ENCODE measurements at places on chromosomes 5 and 9. TPM values are rescaled to one million over a fixed set of nuclear protein-coding genes. Genes with fewer than 3 reads are reported as not detected.
A peak's percentile ranks its signal among the peaks of the same experiment; 100 is the strongest.

The ARSB gene
- 17.2 TPM for total RNA-seq

The GFPT2 gene
- 4.0 TPM for total RNA-seq

DNA sequence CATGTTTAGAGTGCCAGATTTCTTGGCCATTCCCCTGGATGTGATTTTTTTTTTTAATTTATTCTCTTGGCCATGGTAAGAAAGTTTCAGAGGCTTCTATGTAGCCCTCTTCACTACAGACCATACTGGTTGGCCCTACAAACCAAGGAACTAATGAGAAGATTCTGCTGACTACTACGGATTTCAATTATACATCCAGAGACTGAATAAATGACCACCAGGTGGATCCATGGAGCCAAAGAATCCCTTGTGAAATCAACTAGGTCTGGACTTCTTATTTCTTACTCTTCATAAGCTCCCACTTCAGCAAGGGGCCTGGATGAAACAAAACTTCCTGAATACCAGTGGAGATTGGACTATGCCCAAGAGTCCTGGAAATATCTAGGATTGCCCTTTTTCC, 27.6 kb downstream of the ZNF622 start:
- no peak for DNase-seq

GRCh38 chr9:91297306-91297705, 64.4 kb downstream of the AUH start:
- no peak for DNase-seq

The GABRA1 gene
- not detected for total RNA-seq

- no peak for DNase-seq
Measured at GRCh38 chr9:133701321-133701980, 36.7 kb downstream of the SARDH start.

DNA sequence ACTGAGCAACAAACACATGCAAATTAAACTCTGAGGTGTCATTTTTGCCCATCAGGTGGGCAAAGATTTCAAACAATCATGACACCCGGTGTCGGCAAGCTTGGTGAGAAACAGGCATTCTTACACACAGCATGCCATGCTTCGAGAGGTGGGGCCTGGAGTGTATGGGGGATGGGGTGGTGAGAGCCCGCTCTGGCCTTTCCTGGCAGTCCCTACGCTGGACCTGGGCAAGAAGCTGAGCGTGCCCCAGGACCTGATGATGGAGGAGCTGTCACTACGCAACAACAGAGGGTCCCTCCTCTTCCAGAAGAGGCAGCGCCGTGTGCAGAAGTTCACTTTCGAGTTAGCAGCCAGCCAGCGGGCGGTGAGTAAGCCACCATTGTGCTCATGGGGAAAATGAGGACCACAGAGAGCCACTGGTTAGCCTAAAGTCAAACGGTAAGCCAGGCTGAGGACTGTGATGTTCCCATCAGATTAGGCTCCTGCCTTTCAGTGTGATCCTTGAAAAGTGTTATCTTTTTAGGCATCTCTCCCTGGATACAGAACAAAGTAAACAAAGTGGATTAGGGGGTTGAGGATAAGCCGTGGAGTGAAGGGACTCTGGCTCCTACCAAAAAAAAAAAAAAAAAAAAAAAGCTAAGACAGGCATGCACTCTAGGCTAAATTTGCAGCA, 9.4 kb downstream of the MYOZ3 start:
- DNase-seq = no peak

DNA sequence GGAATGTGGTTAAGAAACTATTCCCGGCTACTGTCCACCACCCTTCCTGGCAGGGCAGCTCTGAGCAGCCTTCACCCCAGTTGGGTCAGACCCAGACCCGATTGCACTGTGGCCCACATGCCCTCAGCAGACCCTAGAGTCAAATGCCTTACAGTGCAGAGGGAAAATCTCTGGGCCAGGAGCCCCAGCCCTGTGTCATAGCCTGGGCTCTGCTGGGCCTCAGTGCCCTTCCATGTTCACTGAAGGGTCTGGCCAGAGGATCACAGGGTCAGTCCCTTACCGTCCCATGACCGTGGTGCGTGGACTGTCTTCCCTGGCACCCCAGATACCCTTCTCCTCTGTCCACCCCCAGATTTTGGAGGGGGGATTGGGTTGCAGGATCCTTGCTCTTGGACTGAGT, 73.5 kb upstream of the COL5A1 start:
- DNase-seq = no peak

DNA sequence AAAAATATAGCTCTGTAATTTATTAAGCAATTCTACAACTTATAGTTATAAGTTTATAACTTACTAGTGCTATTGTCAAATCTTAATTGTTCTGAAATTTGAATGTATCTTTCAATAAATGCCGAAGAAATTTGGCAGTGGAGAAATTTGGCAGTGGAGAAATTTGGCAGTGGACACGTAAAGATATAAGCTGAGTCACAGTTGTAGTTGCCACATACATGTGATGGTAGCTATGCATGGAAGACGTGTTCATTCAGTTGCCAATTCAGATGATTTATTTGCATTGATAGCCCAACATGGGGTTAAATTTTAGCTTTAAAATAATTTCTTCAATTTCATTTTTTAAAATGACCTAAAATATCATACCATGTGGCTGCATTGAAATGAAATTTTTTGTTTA, 127.8 kb upstream of the NR4A3 start:
- DNase-seq = no peak

The BARHL1 gene
- not detected for total RNA-seq

- no peak for DNase-seq
Measured at GRCh38 chr9:136826188-136826541, 16.1 kb upstream of the AJM1 start.

GRCh38 chr5:16067415-16067814, 112.2 kb downstream of the MARCHF11 start:
- no peak for DNase-seq

The CCL27 gene
- not detected for total RNA-seq

The QRFP gene
- not detected for total RNA-seq

The PPIP5K2 gene
- 30.6 TPM for total RNA-seq

The ADAMTS2 gene
- 2.3 TPM for total RNA-seq

The SLC1A1 gene
- 6.1 TPM for total RNA-seq

- DNase-seq = no peak
Measured at GRCh38 chr9:105967797-105968196, 273.5 kb downstream of the TMEM38B start.

The DROSHA gene
- total RNA-seq = 48.5 TPM

- DNase-seq = peak; percentile 18
Measured at GRCh38 chr9:74773886-74774479, 113.7 kb downstream of the TRPM6 start.

GRCh38 chr5:110038297-110038997, 348.7 kb downstream of the MAN2A1 start:
- no peak for DNase-seq

GRCh38 chr9:9341203-9341602, 1271.6 kb downstream of the PTPRD start:
- no peak for DNase-seq

The GARIN3 gene
- not detected for total RNA-seq

The MTMR12 gene
- 24.6 TPM for total RNA-seq

The TRIM7 gene
- 2.9 TPM for total RNA-seq

GRCh38 chr5:74360535-74361210, 279.9 kb downstream of the ENC1 start:
- DNase-seq = no peak

DNA sequence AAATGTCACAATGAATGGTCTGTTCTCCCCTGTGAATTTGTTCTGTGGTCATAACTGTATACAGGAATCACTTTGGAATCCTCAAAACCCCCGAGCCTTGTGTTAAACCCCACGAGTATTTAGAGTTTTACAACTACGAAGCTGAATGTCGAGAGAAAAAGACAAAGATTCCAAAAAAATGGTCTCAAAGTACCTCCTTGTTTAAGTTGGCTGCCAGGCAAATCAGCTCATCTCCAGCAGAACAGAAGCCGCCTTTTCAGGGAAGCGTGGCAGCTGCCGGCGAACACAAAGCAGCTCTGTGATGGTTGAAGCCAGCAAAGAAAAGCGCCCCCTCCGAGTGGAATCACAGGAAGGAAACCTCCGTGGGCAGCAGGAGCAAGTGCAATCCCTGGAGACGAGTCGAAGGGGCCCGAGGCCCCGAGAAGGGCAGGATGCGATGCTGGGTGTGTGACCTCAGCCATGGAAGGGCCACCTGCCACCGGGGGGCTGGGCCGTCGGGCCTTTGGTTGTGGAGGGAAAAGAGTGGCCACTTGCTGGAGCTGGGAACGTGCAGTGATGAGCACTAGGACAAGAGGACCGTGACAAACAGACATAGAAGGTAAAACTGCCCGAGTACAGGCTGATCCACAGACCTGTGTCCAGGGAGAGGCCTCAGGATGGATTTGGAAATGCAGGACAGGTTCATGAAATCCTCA, 706.4 kb downstream of the SEMA5A start:
- no peak for DNase-seq

The TMEM232 gene
- 10.9 TPM for total RNA-seq

The ZNF883 gene
- total RNA-seq = 3.0 TPM

DNA sequence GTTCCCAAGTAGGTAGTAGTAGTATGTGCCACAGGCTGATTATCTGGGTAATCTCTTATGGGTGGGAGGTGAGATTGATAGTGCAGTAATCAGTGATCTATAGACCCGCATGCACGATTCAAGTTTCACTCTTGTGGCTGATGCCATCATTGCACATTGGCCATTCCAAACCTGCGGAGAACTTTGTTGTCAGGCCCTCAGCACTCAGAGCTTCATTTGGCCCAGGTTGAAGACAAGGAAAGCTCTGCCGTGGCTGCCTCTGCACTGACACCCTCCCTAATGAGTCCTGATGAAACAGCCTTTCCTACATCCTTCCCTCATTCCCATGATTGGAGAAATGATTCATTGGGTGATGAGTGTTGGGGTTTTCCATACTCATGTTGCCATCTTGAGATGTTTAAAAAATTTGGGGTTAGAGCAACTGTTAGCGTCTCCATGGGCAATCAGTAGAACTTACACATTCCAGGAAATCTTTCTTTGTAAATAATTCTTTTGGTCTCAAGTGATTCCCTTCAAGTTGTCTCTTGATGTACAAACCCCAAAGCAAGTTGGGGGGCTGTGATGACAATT, 22.9 kb downstream of the PROP1 start:
- DNase-seq = no peak

GRCh38 chr9:16246785-16247184, 623.7 kb downstream of the BNC2 start:
- no peak for DNase-seq

DNA sequence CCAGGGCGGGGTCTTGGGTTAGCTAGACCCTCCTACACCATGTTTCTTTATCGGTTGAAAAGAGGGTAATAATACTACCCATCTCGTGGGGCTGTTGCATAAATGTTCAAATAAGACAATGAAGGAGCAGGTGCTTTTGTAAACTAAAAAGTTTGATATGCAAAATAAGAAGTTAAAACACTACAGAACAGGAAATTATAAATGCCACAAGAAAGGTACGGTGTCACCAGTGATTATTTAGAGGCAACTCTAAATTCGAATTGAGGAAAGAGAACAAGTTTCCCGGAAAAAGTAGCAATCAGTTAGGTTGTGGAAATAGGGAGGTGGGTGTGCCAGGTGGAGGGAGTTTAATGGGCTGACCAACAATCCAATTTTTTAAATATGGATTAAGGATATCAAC, 2.5 kb upstream of the PHF19 start:
- DNase-seq = no peak

DNA sequence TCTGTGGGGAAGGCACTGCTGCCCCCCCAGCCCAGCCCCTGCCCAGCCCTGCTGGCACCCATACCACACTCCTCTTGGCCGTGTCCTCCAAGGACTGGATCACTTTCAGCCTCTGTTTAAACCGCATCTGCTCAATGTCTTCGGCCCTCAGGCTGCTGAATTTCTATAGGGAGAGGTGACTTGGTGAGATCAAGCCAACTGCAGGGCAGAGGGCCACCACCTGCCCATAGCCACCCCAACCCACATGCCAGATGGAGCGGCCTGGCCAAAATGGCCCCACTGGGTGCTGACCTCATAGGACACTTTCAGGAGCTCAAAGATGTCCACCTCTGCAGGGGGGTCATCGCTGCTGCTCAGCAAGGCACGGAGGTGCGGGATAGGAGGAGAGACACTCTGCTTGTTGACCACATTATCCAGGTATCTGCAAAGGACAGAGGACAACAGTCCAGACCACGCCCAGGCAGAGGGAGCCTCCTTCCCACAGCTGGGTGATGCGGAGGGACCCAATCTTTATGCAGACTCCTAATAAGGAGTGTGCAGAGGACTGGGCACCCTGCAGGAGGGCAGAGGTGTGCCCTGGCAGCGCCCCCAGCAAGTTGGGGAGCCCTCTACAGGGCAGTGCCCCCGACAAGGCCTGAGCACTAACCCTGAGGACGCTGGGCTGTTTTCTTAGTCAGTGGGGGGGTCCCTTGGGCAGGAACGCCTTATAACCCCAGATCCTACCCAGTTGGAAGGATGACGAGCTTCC, 14.4 kb upstream of the MRNIP start:
- DNase-seq = no peak

DNA sequence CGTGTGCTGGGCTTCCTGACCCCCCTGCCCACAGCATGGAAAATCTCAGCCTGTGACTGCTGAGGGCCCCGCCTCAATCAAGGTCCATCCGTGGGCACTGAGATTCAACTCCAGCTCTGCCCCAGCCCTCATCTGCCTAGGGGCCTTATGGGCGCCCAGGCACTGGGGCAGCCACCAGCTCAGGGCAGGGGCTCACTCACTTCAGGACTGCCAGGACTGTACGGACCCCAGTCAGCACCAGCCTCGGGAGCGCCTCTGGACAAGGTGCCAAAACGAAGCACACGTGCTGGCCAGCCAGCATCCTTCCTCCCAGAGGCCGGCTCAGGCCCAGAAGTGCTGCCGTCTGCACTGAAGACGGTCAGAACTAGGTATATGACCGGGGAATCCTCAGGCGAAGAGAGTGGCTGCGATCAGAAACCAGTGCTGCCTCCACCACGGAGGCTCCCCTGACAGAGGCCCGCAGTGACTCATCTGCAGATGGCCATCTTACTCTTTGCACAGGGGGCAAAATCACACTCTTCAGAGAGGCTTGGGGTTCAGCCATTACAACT, 19.6 kb downstream of the CLPTM1L start:
- DNase-seq = no peak

- no peak for DNase-seq
Measured at GRCh38 chr9:95009459-95009858, 283.0 kb downstream of the AOPEP start.

DNA sequence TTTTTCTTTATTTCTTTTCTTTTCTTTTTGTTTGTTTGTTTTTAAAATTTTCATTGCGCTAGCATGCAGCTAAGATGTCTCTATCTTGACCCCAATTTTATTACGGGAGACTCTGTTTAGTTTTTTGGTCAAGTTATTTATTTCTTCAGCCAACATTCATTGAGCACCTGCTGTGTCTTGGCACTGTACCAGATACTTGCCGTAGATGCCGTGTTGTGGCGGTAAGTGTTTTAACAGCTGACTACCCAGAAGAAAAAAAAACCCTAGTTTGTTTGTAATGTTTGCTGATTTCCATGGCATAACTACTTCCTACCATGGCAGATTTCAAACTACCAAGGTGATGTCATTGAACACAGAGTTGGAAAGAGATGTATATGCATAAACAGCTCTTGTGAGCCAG, 65.0 kb downstream of the UGCG start:
- peak; percentile 89 for DNase-seq

The CCNB1 gene
- total RNA-seq = 34.0 TPM

The PCA3 gene
- total RNA-seq = not detected

DNA sequence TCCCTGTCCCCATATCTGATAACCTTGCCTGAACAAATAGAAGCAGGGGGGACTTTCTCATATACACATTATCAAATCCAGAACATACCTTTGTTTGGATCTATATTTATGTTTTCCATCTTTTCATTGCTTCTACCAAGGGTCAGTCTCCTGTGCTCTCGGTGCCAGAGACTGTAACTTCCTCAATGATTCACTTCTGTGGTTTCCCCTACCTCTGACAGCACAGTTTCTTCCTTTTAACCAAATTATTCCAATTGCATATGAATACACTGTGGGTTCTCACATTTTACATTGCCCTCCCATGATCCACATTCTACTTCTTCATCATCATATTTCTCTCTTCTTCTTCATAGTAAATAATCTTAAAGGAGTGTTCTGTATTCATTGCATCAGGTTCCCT, 32.2 kb downstream of the NMUR2 start:
- DNase-seq = no peak
